ENCODE measurements at places on chromosomes 1 and 21. TPM values are rescaled to one million over a fixed set of nuclear protein-coding genes. Genes with fewer than 3 reads are reported as not detected.
A peak's percentile ranks its signal among the peaks of the same experiment; 100 is the strongest.

DNA sequence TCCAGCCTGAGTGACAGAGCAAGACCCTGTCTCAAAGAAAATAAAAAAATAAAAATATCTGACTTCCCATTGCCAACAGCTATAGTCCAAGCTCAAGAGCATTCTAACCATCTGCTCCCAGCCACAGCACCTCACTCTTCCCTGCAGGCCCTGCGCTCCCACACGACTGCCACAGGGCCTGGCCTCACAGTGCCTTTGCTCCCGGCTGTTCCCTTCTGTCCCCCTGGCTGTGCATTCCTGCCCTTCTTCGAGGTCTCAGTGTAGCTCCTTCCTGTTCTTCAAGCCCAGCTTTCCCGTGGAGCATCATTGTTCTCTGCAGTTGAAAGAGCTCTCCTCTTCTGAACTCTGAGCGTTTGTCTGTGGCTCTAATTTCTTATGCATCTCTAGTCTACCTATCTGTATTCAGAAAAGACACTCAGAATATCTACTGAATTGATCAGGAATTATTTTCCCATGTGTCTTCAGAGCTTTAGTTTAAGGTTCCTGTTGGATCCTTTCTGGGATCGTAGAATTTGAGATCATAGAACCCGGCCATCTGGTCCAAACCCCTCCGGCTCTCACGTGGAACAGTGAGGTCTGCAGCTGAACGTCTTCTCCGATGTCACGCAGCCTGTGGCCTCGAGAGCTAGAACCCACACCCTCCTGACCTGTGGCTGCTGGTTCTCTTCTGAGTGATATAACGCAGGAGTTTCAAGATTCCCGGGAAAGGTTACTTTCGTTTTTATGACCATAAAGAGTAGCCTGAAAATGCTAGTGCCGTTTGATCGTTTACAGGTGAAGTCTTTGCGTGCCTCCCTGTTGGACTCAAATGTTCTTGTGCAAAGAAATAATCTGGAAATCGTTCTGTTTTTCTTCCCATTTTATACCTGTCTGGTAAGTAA is 54.4 kb downstream of the DOP1B start:
- H3K36me3 ChIP-seq = peaks cover 5% of the 10 kb centered on the region
- no peak overlapping the region for H3K27ac ChIP-seq
- peaks cover 8% of the 10 kb centered on the region for H3K4me1 ChIP-seq
- DNase-seq = no peak

DNA sequence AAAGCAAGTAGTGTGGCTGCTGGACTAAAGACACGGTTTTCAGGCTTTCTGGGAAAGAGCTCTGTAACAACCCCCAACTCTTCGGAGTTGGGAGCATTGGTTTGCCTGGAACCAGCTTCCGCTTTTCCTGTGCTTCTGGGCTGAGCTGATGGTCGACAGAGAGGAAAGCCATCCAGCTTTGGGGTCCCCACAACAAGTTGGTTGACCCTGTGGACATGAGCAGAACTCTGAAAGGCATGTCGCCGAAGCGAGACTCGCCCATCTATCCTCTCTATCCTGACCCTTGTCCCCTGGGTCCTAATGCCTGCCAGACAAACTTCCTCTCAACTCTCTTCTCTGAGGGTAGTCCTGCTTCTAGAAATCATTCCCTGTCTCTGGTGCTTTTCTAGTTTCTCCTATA is 31.9 kb upstream of the FCGR2A start:
- no peak for DNase-seq
- H3K36me3 ChIP-seq = peaks cover 8% of the 10 kb centered on the region
- H3K27ac ChIP-seq = peak overlapping the region; percentile 13
- peak overlapping the region; percentile 83 for H3K4me3 ChIP-seq

GRCh38 chr1:16498573-16499413 is 15.3 kb downstream of the RNU1-1 start:
- H3K4me3 ChIP-seq = peak overlapping the region; percentile 93
- peak; percentile 93 for DNase-seq
- H3K4me1 ChIP-seq = peaks cover 5% of the 10 kb centered on the region

- H3K27ac ChIP-seq = no peak overlapping the region
- no peaks in the 10 kb centered on the region for H3K4me1 ChIP-seq
- peaks cover 5% of the 10 kb centered on the region for H3K27me3 ChIP-seq
- no peak for DNase-seq
These were observed 48.1 kb downstream of the PHC2 start for GRCh38 chr1:33382661-33383415.

DNA sequence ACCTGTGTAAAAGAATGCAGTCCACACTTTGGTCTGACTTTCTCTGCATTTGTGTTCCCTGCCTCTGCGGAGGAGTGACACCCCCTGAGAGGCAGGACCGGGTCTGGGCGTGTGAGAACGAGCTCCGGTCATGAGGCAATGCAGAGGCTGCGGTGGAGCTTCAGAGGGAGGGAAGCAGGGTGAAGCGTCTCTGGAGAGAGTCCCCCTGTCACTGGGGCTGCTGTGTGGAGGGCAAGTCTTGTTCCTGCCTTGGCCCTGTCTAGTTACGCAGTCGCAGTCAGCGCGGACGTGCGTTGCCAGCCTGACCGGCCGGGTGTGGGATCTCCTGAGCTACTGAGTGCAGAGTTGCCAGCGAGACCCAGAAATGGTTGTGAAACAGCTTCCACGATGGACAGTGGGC is 48.5 kb downstream of the BACE2 start:
- H3K27me3 ChIP-seq = peaks cover 5% of the 10 kb centered on the region
- peaks cover 5% of the 10 kb centered on the region for H3K4me1 ChIP-seq
- H3K4me3 ChIP-seq = no peak overlapping the region
- no peak overlapping the region for H3K27ac ChIP-seq

GRCh38 chr1:64199154-64199553 is 4.3 kb upstream of the UBE2U start:
- no peaks in the 10 kb centered on the region for H3K4me1 ChIP-seq
- H3K4me3 ChIP-seq = no peak overlapping the region
- no peak for DNase-seq
- H3K36me3 ChIP-seq = peaks cover 3% of the 10 kb centered on the region
- H3K27ac ChIP-seq = no peak overlapping the region

- peaks cover 7% of the 10 kb centered on the region for H3K27me3 ChIP-seq
- no peak overlapping the region for H3K4me3 ChIP-seq
- H3K27ac ChIP-seq = no peak overlapping the region
- peaks cover 3% of the 10 kb centered on the region for H3K36me3 ChIP-seq
- no peak for DNase-seq
- H3K4me1 ChIP-seq = peaks cover 55% of the 10 kb centered on the region
These were observed 14.0 kb downstream of the NAV1 start for GRCh38 chr1:201552941-201553351.

DNA sequence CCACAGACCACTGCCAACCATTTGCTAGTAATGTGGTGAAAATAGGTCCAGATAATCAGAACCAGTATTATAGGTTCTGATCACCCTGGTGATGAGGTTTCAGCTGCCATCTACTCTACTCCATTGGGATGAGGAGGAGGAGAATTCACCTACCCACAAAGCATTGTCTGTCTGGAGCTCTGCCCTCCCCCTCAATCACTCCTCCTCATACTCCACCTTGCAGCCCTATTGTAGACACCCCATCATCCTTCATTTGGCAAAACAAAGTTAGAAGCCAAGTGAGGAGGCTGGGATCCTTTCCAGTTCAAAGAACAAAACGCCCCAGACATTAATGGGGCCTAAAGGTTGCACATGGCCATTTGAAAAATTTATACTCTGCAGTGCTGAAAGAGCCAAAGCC is 157.4 kb upstream of the L1TD1 start:
- H3K27me3 ChIP-seq = no peaks in the 10 kb centered on the region
- peaks cover 10% of the 10 kb centered on the region for H3K4me1 ChIP-seq
- no peak overlapping the region for H3K27ac ChIP-seq
- no peak overlapping the region for H3K4me3 ChIP-seq

DNA sequence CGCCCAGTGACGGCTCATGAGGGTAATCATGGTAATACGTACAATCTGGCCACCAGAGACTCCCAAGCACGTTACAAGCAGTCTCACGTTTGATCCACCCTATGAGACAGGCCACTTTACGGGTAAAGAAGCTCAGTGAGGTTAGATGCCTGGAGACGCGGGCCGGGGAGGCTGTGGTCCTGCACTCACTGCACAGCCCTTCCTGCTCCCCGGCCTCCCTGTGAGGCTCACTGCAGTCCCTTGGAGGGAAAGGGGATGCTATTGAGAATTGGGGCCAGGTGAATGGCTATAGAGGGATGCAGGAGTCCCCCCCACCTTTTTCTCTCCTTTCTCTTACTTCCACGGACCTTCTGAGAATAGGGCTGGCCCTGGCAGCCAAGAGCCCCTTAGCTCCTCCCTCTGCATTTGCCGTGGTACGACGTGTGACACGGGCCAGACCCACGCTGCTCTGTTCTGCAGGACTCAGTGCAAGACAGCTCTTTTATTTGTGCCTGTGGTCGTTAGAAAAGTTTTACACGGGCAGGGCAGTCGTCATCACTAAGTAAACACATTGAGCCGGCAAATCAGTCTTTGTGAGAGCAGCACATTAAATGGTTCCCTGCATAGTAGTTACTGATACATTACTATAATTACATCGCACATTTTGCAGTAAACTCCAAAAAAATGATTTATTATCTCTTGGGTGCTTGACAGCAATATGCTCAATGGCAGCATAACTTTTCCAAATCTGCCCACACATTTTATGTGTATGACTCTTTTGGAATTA is 18.8 kb downstream of the KIF26B start:
- H3K4me3 ChIP-seq = no peak overlapping the region
- H3K27ac ChIP-seq = no peak overlapping the region
- peaks cover 8% of the 10 kb centered on the region for H3K36me3 ChIP-seq
- DNase-seq = no peak
- peaks cover 4% of the 10 kb centered on the region for H3K27me3 ChIP-seq
- H3K4me1 ChIP-seq = peaks cover 15% of the 10 kb centered on the region

GRCh38 chr21:41894511-41894910 is 15.4 kb upstream of the PRDM15 start:
- peaks cover 8% of the 10 kb centered on the region for H3K27me3 ChIP-seq
- H3K27ac ChIP-seq = no peak overlapping the region
- H3K4me1 ChIP-seq = peaks cover 34% of the 10 kb centered on the region
- DNase-seq = no peak
- peaks cover 15% of the 10 kb centered on the region for H3K36me3 ChIP-seq

DNA sequence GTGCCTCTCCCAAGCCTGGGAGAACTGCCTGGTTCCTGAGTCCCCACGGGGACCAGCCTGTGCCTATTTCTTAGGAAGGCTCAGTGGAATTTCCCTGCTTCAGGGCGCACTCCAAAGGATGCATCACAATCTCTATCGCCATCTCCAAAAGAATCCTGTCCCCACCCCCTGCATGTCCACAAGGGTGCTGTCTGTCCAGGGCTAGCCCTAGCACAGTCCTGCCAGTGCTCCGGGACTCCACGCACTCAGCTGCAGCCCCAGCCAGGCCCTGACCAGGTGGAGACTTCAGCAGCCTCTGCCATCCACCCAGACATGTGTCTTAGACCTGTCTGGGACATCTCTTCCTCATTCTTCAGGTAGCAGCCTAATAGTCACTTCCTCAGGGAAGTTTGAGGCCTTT is 199.7 kb downstream of the GRIK3 start:
- peaks cover 3% of the 10 kb centered on the region for H3K36me3 ChIP-seq
- H3K4me3 ChIP-seq = no peak overlapping the region
- DNase-seq = no peak
- peaks cover 3% of the 10 kb centered on the region for H3K4me1 ChIP-seq

Gene FCGR3B
- total RNA-seq = not detected

Gene OR6K3
- total RNA-seq = not detected

Gene LAMC2
- total RNA-seq = 2.3 TPM

All from endothelial cell (in vitro differentiated cells).